Breast epithelium (tissue), 4 donors: ENCODE measurements at places on chromosomes 1 and 21. TPM values are rescaled to one million over a fixed set of nuclear protein-coding genes. Genes with fewer than 3 reads are reported as not detected.

DNA sequence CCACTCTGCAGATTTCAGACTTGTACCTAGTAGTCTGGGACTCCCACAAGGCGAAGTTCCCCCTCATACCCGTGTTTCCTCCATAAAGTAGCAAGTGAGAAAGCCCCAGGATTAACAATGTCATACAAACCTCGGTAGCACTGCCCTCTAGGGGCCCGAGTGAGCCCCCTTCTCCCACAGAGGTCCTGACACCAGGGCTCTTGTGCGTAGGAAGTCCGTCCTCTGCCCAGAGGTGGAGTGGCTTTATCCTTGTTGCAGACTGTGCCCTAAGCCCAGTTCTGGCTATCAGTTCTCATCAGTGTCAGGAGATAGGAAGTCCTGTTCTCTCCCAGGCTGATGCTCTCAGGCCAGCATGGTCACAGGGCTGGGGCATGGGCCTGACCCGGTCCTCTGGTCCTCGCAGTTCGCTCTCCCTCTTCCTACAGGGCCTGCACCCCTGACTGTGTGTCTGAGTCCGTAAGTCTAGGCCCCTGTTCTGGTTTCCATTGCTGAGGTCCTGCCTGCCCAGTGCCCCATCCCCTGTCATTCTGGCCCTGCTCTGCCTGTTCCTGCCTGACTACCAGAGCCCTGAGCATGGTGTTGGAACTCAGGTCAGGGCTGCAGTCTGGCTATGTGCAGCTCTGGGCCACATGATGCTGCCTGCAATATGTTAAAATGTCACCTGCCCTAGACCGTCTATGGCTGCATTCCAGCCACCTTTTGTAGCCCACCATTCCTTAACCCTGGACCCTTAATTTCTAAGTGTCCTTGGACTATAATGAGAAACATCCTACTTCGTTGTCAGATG lies 285.6 kb downstream of the ASTN1 start:
- no peak for DNase-seq

ARTN gene
- total RNA-seq = 1.8 TPM

- no peak for DNase-seq
Measured at GRCh38 chr1:100087396-100087795, 45.3 kb downstream of the SASS6 start.

GRCh38 chr1:17016317-17016661 lies 4.6 kb upstream of the ATP13A2 start:
- DNase-seq = no peak

GRCh38 chr1:214658785-214659184 lies 55.8 kb downstream of the CENPF start:
- no peak for DNase-seq

DNA sequence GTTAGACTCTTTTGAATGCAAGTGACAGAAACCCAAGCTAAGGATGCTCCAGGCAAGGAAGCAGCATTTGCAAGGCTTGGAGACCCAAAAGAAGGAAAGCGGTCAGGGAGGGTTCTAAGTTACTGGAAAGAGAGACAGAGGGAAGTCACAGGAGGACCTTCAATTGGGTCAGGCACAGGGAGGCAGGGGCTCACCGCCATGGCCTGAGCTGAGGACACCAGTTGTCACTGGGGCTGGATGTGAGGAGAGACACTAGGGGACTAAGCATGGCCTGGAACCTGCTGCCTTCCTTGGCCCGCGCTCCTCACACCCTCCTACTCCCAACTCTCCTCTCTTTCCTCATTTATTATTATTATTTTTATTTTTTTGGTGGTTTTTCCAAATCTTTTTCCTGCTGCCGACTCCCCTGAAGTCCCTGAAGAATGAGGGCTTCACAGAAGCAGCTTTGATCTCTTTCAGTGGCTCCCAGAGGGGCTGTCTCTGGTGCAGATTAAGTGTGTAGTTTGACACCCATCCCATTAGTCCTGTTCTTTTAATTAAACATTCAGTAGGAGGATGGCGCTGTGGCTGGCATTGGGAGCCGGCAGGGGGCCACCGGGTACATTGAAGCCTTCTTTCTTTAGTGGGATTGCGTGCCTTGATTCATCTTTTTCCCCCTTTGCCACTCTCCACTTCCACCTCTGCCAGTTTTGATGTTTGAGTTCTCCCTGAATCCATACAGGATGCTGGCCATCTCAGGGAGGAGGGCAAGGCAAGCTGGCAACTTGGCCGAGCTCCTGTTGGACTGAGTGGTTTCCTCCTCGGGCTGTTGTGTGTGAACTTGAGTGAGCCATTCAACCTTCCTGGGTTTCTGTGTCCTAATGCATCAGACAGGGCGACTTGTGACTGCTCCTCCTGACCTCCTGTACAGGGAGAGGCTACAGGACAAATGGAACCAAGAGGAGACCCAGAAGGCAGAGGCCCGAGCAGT lies 59.3 kb downstream of the MDM4 start:
- DNase-seq = no peak

DNA sequence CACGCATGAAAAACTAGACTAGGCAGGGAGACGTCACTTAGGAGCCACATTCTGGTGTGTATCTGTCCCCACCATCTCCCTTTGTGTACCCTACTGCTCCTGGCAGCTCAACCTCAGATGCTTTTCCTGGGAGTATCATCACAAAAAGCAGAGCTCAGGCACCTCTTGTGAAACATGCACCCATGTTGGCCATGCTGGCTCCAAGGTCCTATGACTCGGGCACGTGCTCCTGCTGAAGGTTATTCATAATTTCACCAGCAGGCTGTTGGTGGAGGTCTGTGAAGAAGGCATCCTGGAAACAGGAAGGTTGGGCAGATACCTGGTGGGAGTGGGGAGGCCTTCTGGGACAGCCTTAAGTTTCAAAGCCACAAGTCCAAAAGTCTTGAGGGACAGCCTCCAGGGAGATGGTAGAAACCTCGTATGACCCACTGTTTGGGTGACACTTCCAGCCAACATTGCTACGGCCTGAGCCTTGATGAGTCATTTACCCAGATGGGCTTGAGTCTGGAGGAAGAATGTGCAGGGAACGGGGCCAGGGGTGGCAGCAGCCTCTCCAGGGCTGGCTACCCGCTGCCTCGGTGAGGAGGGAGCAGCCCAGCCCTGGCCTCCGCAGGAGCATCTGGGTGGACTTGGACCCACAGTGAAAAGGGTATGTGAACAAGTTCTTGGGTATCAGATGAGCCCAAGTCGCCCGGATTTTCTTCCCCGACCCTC lies 75.8 kb downstream of the PGBD5 start:
- no peak for DNase-seq

- no peak for DNase-seq
Measured at GRCh38 chr1:72567521-72567920, 285.2 kb upstream of the NEGR1 start.

ENTREP3 gene
- 12.1 TPM for total RNA-seq

GRCh38 chr1:201783058-201783457 lies 45.9 kb upstream of the IPO9 start:
- DNase-seq = no peak

DNA sequence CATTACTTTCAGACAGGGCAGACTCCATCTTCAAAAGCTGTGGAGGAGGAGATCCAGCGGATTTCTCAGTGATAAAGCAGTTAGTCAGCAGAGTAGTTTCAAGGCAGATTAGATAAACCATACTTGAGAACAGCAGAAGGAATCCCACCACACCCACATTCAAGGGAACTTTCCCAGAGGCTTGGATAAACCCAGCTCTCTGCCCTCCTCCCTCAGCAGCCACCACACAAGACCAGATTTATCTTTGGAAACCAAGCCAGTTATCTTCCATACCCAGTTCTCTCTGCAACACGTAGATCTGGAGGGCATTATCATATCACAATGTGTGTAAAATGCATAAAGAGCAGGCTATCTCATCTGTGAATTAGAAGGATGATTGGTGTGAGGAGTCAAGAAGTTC lies 40.2 kb downstream of the GFI1 start:
- DNase-seq = no peak

DNA sequence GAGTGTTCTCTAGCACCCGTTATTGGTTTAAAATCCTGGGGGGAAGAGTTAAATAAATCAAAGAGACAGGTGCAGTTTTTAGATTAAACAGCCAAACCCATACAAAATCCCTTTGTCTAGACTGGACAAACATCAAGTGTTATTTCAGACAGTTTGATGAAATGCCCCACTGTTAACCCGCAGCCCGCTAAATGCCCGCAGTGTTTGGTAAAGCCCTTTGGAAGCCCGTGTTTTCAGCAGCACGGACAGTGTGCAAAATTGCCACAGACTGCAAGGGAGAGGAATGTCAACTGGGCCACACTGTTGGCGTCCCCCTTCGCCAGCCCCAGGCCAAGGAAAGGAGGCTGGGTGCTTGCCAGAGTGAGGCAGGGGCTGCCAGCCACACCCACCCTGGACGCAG lies 26.6 kb downstream of the AJAP1 start:
- no peak for DNase-seq

- DNase-seq = no peak
Measured at GRCh38 chr1:171901245-171901644, 59.9 kb downstream of the DNM3 start.

TCP10L gene
- total RNA-seq = 0.48 TPM

- no peak for DNase-seq
Measured at GRCh38 chr1:38962560-38962959, 20.9 kb upstream of the RHBDL2 start.

DNA sequence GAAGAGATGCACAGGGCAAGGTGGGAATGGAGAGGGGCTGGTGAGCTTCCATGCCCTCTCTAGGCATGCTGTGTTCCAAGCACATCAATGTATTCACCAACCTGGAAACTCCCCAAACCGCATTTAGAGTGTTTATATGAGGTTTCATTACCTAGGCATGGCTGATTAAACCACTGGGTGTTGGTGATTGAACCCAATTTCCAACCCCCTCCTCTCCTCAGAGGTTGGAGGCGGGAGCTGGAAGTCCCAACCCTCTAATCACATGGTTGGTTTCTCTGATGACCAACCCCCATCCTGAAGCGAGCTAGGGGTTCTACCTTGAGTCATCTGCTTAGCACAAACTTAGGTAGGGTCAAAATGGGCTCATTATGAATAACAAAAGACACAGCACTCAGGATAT lies 3.0 kb upstream of the PPIE start:
- DNase-seq = no peak

OVAAL gene
- total RNA-seq = not detected

GRCh38 chr1:67052741-67053534 lies 1.0 kb downstream of the SLC35D1 start:
- peak; percentile 67 for DNase-seq

- no peak for DNase-seq
Measured at GRCh38 chr1:103489935-103490334, 35.6 kb upstream of the RNPC3 start.

- no peak for DNase-seq
Measured at GRCh38 chr1:67942274-67942673, 108.2 kb downstream of the DIRAS3 start.

GOLPH3L gene
- 22.2 TPM for total RNA-seq

GRCh38 chr1:41503538-41504113 lies 19.1 kb upstream of the EDN2 start:
- DNase-seq = no peak

DNA sequence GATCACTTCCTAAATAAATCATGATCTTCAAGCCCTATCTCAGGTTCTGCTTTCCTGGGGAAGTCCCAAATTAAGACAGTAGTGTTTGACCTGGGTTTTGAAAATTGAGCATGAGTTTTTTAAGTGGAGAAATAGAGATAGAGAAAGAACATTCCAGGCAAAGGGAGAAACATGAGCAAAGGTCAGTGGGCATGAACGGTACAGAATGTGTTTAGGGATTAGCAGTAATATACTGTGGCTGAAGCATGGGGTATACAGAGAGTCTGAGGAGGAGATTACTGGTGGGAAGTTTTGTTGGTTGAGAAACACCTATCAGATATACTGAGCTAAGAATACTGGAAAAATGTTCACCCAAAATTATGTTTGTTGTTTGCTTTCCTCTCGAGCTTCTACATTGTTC lies 15.2 kb upstream of the MYSM1 start:
- DNase-seq = no peak

DNA sequence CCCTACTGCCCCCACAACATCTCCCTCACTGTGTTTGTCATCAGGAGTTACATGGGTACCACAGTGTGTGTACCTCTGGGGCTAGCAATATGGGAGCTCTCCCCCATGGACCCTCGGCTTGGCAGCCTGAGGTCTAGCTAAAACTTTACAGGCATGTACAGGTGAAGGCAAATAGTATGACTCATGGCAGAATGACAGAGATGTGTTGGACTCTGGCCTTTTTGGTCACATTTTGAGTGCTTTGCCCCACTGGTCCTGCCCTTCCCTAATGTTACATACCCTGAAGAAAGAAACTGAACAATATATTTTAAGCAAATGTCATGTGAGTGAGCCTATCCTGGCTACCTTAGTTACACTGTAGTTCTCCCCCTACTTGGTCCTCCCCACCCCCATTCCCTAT lies 124.0 kb downstream of the NGF start:
- DNase-seq = no peak

SPATC1L gene
- total RNA-seq = 7.0 TPM

GRCh38 chr1:174964972-174965361 lies 34.8 kb upstream of the CACYBP start:
- no peak for DNase-seq

GRCh38 chr21:31159808-31160207 lies 121.5 kb upstream of the KRTAP19-8 start:
- no peak for DNase-seq

AUNIP gene
- not detected for total RNA-seq

ST6GALNAC3 gene
- total RNA-seq = 8.5 TPM

LAMC2 gene
- total RNA-seq = 20.3 TPM

GRCh38 chr1:36457691-36458090 lies 6.5 kb downstream of the MRPS15 start:
- DNase-seq = no peak

DNA sequence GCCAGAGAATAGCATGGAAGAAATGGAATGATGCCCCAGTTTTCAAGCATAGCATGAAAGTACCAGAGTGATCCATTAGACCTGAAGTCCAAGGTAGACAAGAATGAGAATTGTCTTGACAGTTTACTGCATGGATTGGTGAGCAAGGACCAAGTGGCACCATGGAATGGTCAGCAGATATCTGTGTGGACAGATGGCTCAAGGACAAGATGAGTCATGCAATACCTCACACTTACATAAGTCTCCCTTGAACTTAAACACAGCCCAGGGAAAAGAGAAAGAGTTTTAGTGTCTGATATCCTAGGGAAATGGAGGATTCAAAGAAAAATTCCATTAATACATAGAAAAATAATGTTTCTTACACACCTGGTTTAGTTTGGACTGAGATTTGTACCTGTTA lies 195.2 kb downstream of the MRPL39 start:
- DNase-seq = no peak

DNA sequence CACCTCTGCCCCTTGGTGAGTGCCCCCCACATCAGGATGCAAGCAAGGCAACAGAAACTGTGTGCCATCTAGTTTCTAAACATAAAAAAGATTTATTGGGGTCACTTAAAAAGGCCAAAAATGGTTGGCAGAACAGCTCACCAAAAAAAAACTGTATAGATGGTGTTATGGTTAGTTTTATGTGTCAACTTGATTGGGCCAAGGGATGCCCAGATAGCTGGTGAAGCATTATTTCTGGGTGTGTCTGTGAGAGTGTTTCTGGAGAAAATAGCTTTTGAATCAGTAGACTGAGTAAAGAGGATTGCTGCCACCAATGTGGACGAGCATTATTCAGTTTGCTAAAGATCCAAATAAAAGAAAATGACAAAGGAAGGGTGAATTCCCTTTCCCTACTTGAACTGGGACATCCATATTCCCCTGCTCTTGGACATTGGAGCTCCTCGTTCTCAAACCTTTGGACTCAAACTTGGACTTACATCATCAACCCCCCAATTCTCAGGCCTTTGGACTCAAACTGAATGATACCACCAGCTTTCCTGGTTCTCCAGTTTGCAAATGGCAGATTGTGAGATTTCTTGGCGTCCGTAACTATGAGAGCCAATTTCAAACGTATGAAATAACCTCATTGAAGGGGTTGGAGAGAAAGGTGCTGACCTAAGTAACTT lies 16.9 kb downstream of the CAPN9 start:
- DNase-seq = no peak

GBP6 gene
- not detected for total RNA-seq

LMOD1 gene
- 92.2 TPM for total RNA-seq

GNB1 gene
- total RNA-seq = 138 TPM
